ENCODE measurements at places on chromosomes 7 and 10.

DNA sequence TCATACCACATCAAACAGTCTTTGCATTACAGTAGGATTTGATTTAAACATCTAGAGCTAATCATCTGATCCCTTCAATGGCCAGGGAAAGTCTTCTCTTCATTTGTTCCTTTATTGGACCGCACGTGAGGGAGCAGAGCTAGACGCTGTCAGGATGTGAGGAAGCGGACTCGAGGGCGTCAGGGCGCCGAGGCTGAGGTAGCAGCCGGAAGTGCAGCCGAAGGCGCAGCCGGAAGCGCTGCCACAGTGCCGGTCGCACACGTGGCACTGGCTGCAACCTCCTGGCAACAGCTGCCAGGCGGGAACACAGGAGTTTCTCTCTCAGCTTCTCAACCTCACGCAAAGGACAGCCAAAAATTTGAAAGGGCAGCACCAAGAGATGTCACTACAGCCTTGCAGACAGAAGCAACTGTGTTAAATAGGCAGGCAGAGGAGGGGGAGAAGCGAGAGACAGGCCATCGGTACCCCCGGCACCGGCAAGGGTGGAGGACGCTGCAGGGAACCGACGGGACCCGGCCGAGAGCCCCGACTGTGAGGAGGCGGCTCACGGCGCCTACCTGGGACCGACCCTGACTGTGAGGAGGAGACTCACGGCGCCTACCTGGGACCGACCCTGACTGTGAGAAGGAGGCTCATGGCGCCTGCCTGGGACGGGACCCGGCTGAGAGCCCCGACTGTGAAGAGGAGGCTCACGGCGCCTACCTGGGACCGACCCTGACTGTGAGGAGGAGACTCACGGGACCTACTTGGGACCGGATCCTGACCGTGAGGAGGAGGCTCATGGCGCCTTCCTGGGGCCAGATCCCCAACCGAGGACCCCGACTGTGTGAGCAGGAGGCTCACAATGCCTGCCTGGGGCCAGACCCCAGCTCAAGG is 32.3 kb downstream of the VIPR2 start:
- DNase-seq: no peak

DNA sequence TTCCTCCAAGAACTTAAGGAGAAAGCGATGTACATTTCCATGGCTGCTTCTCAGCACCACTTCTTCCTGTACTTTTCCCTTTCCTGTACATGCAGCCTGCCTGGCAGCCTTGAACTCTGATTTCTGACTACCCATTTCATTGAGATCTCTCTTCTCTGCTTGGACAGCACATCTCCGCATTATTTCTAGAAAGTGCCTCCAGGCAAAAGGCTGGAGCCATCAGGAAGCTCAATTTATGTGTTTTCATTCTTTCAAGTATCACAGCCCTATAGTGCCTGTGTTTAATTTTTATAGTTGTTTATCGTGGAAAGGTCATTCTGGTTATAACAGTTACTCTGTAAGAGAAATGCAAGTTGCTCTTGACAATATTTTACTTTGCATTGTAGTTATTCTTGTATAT is 688.0 kb upstream of the ANKRD30A start:
- DNase-seq: no peak

- DNase-seq: no peak
Observed at GRCh38 chr10:129122846-129123245, 344.2 kb upstream of the MGMT start.

- DNase-seq: no peak
Observed at GRCh38 chr10:86958901-86959736, 720 bp downstream of the SNCG start.

DNA sequence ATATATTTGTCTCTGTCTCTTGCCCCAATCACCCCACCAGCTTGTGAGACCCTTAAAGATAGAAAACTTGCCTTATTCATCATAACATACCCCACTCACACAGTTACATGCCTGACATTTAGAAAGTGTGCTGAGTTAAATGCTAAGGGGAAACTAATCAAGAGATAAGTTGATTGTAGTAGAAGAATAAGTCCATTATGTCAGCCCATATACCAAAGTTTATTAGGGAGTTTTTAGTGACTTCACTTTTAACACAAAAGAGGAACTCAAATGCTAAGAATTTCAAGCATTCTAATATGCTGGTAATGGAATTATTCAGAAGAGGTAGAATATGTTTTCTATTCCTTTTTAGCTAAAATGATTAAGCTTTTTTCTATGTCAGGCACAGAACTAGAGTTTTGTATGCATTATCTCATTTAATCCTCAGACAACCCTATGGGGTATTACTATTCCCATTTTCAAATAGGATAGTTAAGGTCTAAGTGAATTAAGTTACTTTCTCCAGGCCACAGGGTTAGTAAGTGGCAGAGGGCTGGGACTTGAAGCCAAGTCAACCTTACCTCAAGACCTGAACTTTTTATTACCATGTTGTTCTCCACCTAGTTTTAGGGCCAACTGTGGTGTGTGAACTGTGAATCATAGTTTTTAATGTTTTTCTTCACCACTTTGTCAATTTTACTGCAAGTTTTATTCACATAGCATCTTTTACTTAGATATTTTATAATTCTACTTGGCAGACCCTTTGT is 19.6 kb downstream of the ASAH2 start:
- no peak for DNase-seq

- DNase-seq: no peak
Observed at GRCh38 chr7:132239422-132239994, 336.8 kb downstream of the PLXNA4 start.

GRCh38 chr7:27434756-27435400 is 192.3 kb downstream of the EVX1 start:
- no peak for DNase-seq

- DNase-seq: no peak
Observed at GRCh38 chr10:70308121-70309060, 24.6 kb upstream of the NPFFR1 start.

DNA sequence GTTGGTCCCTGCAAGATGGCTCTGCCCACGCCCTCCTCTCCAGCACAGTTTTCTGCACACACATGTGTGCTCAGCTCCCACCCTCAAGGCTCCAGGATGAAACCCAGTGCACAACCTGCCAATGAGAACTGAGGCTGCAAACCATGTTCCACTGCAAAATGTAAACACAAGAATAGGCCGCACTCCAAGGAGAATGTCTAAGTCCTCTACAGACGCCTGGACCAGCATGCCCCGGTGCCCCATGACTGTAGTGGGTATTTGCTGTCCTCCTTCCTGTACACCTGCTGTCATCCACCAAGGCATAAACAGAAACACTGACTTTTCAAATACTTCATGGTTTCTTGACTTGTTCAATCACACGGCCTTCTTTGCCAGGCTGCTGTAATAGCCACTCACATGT is 72.6 kb downstream of the COBL start:
- DNase-seq: no peak

DNA sequence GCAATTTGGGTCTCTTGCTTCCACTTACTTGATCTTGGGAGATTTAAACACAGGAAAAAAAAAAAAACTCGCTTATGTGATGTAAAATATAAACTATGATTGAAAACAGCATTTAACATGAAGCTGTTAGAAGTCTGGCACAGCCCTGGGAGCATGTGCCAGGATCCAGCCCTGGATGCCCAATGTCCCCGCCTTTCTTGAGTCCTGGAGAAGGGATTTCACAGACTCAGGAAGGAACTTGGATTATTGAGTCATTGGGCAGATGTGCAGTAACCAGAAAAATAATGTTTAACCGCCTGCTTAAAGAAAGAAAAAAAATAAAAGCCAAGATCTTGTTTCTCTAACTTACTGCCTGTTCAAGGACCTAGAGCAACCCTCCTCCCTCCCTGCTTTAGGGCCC is 3.7 kb upstream of the JCAD start:
- peak; percentile 86 for DNase-seq

DNA sequence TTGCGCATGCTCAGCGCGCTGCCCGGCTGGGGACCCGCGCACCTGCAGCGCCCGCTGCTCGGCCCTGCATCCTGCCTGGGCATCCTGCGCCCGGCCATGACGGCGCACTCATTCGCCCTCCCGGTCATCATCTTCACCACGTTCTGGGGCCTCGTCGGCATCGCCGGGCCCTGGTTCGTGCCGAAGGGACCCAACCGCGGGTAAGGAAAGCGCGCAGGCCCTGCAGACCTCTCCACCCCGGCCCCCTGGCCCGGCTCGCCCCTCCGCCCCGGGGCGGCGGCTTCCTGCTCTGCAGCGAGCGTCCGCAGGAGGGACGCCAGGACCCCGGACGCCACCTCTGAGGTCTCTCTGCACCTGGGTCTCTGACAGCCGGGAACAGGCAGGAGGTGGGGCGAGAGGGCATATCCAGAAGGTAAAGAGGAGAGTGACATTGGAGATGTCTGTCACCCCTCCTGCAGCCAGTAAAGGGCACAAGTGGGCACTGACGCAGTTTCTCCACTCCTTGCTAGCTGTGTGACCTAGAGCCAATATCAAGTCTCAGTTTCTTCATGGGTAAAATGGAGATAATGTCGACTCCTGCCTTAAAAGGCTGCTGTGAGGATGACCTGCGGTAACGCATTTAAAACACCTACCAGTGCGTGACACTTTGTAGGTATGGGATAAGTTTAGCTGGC is 338 bp downstream of the ATP6V0E2 start:
- DNase-seq: no peak

DNA sequence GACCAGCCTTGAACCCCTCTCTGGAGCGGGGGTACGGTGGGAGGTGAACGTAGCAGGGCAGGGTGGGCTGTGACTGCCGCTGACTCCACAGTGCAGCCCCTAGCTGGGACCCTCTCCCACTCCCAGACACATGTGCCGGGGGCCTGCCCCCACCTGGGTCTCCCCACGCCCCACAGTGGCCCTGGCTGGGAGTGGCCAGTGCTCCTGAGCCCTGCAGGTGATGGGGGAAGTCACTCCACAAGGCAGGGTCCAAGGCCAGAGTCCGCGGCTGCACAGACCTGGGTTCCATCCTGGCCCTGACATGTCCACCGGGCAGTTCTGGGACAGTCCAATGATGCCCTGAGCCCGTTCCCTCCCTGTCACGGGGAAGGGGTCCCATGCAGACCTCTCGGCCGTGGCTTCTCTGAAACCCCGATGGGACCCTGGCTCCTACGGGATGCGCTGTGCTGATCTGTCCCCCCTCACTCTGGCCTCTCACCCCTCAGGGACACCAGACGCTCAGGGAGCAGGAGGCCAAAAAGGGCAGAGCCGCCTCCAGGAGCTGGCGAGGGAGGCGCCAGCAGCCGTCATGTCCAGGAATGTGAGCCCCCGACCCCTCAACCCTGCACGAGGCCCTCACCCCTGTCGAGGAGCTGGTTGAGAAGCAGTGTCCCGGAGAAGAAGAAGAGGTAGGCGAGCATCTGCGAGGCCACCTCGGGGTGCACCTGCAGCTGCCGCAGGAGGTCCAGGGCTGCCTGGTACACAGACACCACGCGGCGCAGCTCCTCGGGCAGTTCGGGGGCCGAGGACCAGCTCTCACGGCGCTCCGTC is 40.4 kb downstream of the AP5Z1 start:
- DNase-seq: no peak

- no peak for DNase-seq
Observed at GRCh38 chr7:12237007-12237406, 25.9 kb downstream of the TMEM106B start.

DNA sequence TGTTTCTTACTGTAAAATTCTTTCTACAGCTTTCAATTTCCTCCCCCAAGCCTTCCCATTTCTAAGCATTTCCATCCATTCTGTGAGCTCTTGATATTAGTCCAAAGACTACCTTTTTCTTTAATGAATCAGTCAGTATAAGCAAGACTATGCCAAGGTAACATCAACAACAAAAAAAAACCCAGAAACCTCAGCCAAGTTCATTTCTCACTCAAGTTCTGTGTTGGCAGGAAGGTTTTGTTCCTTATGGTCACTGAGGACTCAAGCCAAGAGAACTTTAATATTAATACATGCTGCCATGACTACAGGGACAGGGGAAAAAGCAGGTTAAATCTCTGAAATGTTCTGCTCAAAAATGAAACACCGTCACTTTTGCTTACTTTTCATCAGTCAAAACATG is 621.2 kb upstream of the NRP1 start:
- no peak for DNase-seq

GRCh38 chr7:47951374-47951773 is 3.1 kb upstream of the PKD1L1 start:
- DNase-seq: no peak

GRCh38 chr10:44498222-44498621 is 113.3 kb upstream of the CXCL12 start:
- no peak for DNase-seq

- no peak for DNase-seq
Observed at GRCh38 chr7:93159490-93159889, 11.3 kb upstream of the SAMD9L start.

- no peak for DNase-seq
Observed at GRCh38 chr7:89308535-89308934, 513.0 kb upstream of the TEX47 start.

- DNase-seq: no peak
Observed at GRCh38 chr10:109780997-109781396, 142.3 kb downstream of the XPNPEP1 start.

GRCh38 chr7:115260381-115260780 is 338.5 kb downstream of the MDFIC start:
- DNase-seq: no peak
